ENCODE measurements at places on chromosomes 4 and X.

GRCh38 chrX:70168238-70169188, 8.8 kb upstream of the DGAT2L6 start:
- DNase-seq: no peak

- DNase-seq: no peak
These were observed 30.1 kb downstream of the MYOZ2 start for GRCh38 chr4:119165767-119166166.

- DNase-seq: no peak
These were observed 127.1 kb downstream of the ENPP6 start for GRCh38 chr4:184090571-184090970.

GRCh38 chr4:139126898-139127297, 50.1 kb downstream of the ELF2 start:
- no peak for DNase-seq

DNA sequence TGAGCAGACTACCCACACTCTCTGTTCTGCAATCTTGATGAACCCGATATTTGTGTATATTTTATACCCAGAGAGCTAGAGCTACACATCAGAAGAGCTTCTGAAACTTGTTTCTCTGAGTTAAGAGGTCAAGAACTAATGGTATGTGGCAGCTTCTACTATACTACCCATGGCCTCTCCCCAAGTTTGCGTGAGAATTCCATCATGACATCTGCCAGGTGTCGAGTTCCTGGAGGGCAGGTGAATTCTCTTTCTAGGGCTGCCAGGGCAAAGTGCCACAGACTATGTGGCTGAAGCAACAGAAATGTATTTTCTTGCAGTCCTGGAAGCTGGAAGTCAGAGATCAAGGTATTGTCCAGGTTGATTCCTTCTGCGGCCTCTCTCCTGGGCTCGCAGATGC, 4.4 kb downstream of the SORCS2 start:
- no peak for DNase-seq

- no peak for DNase-seq
These were observed 54.5 kb upstream of the FBXW7 start for GRCh38 chr4:152590179-152591031.

DNA sequence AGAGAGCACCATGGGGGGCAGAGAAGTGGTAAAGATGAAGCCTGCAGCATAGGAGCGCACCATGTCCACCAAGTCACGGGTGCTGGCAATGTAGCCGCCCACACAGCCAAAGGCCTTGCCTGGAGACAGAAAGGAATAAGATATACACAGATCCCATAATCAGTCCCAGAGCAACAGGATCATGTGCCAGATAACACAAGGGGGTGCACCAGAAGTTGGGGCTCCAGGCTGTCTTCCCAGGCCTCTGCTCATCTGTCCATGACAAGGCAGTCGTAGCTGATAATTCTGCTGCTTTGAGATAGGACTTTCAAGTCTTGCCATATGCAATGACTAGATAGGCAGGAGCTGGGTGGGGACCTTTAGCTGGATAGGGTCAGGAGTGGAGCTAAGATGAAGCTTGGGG, 14.7 kb downstream of the APEX2 start:
- DNase-seq: no peak

- no peak for DNase-seq
These were observed 851 bp downstream of the POLR2B start for GRCh38 chr4:56979421-56980072.

GRCh38 chr4:60953826-60954225, 246.3 kb upstream of the ADGRL3 start:
- no peak for DNase-seq

DNA sequence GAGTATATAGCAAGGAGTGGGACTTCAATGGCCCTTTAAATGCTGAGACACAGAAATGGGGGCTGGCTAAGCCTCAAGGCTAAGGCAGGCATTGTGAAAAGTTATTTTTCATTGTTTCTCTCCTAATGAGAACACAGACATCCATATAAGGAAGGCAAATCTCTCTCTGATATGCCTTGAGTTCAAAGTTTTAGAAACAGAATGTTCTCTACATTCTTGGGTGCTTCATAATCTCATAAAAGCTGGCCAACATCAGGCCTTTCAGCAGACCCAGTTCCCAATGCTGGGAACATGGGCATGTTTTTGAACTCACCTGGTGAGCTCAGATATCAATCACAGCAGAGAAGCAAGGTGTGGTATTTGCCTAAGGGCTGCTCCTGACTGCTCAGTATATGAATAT, 19.4 kb upstream of the RAB40A start:
- no peak for DNase-seq

GRCh38 chrX:37846141-37846540, 1.2 kb downstream of the DYNLT3 start:
- DNase-seq: no peak

GRCh38 chrX:38336538-38337240, 9.4 kb upstream of the RPGR start:
- no peak for DNase-seq

DNA sequence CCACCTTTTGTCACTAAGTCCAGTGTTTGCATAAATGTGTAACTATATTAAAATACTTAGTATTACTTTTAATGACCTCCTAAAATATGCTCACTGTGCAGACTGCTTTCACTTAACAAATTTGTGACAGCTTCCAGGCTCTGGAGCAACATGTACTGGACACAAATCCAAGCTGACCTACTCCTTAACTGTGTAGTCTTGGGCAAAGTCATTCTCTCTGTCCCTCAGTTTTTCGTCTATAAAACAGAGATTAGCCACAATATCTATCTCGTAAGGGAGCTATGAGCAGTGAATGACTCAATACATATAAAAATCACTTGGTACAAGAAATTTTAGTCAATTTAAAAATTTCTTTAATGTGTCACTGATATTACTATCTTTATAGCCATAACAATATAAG, 20.4 kb upstream of the RAB40A start:
- no peak for DNase-seq

GRCh38 chrX:71652405-71652804, 14.9 kb upstream of the LOC101059915 start:
- peak; percentile 2 for DNase-seq

DNA sequence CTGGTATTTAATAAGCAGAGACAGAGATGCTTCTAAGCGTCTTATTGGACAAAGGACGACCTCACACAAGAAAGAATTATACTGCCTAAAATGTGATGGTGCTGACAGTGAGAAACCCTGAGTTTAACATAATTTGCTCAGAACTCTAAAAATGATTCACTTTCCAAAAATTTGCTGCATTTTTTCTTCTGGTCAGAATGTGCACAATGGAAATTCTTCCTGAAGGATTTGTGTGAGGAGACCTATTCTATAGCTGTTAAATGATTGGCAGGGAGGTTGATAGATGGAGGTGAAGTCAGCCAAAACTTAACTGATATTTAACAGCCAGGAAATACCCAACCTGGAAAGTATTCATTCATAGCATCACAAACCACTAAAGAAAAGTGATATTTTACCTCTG, 1.7 kb downstream of the MAGEC3 start:
- no peak for DNase-seq

DNA sequence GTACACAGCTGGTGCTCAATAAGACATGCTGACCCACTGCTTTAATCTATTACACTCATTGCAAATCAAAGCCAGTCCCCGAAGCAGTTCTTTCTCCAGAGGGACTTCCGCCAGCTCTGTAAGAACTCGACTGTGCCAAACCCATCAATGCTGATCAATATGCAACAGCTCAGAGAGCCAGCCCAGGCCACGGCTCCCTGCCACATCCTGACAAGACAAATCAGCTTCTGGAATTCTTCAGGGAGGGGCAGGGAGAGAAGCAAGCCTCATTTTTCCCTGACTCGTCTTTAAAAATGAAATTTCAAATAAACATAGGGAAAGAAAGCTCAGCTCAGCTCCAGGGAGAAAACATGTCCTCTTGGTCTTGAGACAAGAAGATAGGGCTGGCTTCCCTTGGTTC, 5.3 kb upstream of the ADRA2C start:
- no peak for DNase-seq

DNA sequence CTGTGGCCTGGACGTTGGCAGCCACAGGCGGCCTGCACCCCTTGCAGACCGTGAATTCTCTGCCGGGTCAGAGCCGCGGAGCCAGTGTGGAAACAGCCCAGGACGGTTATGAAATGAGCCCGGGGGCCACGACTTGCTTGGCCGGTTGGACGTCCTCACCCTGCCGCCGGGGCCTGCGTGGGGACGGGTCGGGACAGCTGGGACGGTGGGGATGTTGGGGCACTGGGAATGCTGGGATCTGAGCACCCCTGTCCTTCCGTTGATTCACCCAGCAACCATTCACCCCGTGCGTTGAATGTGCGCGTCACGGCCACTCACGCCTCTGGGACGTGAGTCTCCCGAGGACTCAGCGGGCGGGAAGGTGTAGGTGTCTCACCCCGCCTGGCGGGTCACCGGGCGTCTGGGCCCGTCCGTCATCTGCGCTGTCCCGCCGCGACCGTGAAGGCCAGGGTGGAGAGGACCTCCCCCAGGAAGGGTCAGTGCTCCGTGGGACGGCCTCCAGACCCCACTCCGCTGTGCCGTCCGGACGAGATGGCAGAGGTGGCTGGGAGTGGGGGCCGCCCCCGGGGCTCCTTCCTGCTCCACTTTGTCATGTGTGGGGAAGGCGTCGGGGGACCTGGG, 4.5 kb upstream of the PLCXD1 start:
- no peak for DNase-seq

DNA sequence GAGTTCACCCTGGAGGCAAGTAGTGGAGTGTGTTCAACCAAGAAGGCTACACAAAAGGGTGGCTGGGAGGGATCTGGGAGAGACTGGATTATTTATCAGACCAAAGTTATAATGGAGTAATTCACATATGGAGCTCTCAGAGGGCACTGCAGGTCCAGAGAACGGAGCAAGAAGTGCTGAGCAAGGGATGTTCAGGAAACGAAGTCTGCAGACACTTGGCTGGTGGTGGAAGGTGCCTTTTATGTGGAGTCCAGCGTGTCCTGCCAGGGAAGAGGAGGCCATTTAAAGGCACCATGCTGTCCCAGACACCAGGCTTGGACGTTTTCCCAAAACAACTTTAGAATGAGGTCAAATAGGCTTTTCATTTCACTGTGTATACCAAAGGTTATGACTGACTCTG, 130.1 kb downstream of the CEP135 start:
- peak; percentile 8 for DNase-seq

DNA sequence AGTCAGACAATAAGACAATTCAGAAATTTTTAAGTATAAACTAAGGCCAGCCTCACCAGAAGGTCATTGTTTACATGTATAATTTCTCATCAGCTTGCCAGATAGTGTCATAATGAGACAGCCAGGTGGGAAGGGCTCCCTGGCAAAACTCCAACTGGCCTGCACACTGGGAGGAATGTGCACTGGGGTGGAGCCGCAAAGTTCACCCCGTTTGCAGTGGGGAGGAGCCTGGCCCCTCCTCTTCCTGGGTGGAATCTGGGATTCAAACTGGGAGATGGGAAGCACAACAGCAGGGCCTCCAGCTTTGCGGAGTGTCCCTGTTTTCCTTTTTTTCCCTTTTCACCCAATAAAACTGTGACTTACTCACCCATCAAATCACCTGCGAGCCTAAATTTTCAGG, 329.9 kb downstream of the SMARCA1 start:
- DNase-seq: no peak

DNA sequence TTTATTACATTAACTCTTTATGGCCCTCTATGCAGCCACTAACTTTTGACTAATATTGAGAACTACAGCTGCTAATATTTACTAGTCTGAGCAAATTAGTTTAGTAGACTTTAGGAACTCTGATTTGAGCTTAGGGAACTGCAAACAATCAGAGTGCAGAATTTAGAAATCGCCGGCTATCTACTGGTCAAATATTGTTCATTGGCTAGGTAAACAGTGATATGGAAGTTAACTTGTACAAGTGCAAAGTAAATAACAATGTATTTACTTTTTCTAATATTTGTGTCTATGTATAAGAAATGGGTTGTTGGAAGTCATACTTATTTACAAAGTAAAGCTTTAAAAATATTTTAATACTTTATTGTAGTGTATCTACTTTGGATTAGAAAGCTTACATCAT, 279.6 kb downstream of the CFAP299 start:
- no peak for DNase-seq

DNA sequence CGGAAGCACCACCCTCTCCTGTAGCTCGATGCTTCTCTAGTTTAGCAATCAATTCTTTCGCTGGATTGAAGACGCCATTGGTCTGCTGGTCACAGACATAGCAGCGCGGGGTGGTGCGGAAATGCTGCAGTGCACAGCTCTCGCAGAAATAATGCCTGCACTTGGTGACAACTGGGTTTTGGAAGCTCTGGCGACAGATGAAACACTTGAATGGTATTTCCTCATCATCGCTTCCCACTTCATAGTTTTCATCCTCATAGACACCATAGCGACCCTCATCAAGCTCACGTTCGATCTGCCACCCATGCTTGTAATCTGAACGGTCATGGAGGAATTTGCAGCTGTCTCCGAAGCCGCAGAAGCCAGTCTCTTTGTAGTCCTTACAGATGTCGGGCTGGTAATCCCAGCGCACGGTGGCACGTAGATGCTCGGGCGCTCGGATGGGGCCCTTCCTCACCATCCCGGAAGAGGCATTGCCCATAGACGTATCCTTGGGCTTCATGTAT, 854 bp downstream of the RNF113A start:
- DNase-seq: peak; percentile 0

GRCh38 chr4:74267998-74268606, 40.2 kb upstream of the EPGN start:
- DNase-seq: no peak

DNA sequence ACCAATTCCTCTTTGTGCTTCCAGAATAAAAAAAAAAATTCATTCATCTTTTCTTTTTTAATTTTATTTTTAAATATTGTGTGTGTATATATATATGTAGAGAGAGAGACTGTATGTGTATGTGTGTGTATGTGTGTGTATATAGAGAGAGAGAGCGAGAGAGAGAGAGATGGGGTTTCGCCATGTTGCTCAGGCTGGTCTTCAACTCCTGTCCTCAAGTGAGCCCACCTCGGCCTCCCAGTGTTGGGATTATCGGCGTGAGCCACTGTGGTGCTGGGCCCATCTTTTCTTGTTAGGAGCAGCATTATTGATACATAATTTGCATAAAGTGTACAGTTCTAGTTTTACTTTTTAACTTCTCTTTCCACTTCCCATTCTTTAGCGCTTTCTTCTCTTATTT, 33.6 kb downstream of the KDM6A start:
- no peak for DNase-seq

- no peak for DNase-seq
These were observed 168.1 kb downstream of the GLRA2 start for GRCh38 chrX:14697451-14697850.

GRCh38 chr4:175385797-175386196, 426.3 kb downstream of the GPM6A start:
- no peak for DNase-seq

GRCh38 chr4:4477391-4477790, 64.5 kb downstream of the STX18 start:
- no peak for DNase-seq

- no peak for DNase-seq
These were observed 19.2 kb downstream of the PPP3CA start for GRCh38 chr4:101328063-101328602.

GRCh38 chr4:83605744-83606172, 69.8 kb downstream of the GPAT3 start:
- no peak for DNase-seq

DNA sequence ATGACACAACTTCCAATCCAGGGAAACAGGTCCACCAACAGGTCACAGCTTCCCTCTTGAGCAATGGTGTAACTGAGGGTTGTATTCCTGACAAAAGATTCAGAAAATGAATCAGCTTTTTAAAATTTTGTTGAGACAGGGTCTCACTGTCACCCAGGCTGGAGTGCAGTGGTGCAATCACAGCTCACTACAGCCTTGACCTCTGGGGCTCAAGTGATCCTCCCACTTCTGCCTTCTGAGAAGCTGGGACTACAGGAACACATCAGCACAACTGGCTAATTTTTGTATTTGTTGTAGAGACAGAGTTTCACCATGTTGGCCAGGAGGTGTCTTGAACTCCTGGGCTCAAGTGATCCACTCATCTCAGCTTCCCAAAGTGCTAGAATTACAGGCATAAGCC, 43.7 kb downstream of the SAT1 start:
- no peak for DNase-seq

All from hypothalamus (tissue), 51 donors.